SK-MEL-5 (cell line): ENCODE measurements at places on chromosomes 4 and X. TPM values are rescaled to one million over a fixed set of nuclear protein-coding genes. Genes with fewer than 3 reads are reported as not detected.
A peak's percentile ranks its signal among the peaks of the same experiment; 100 is the strongest.

Gene NDST3
- total RNA-seq = 0.05 TPM in 1 of 2 replicates, not detected in the other

Gene PHOX2B
- total RNA-seq = not detected in 2 replicates

GRCh38 chr4:67576538-67576937 is 18.0 kb downstream of the STAP1 start:
- no peak for DNase-seq

Gene SPATA18
- not detected in 2 replicates for total RNA-seq

GRCh38 chr4:149292425-149293007 is 523.1 kb downstream of the IQCM start:
- no peak for DNase-seq

DNA sequence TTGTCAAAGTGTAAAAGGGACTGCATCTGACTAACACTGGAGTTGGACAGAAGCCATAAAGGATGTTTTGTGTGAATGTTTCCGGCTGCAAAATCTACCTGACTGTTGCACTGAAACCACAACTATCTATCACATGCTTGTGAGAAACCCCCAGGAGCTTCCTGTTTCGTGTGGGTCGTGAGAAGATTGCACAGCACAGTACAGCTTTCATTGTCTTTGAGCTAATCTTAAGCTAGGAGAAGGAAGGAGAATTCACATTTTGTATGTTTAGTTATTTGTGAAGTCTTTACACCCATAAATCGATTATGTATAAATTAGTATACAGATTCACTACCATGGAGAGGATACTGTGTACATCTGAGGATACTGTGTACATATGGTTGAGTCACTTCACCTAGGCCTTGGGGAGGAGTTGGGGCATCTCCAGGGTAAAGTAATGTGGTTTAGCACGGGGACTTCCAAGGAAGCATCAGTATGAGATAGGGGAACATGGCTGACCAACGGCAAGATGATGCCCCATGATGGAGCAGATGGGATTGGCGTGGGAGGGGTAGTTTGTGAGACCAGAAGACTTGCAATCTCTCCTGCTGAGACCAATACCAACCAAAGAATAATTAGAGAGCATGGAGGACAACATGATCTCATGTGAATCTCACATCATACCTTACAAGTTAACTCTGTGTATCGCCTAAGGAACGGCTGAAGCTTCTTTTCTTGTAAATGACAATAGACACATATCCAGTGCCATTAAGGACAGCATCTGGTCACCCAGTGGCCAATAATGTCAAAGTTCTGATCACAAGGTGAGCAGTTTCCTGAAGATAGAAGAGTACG is 43.1 kb upstream of the FAM9C start:
- DNase-seq = peak; percentile 68
